ENCODE measurements at places on chromosomes 6 and 20.

GRCh38 chr6:147497472-147497871 is 11.0 kb upstream of the SAMD5 start:
- DNase-seq: no peak

- DNase-seq: no peak
Measured at GRCh38 chr6:47426524-47427302, 50.9 kb upstream of the CD2AP start.

GRCh38 chr6:54135665-54136369 is 24.6 kb downstream of the MLIP start:
- no peak for DNase-seq

- no peak for DNase-seq
Measured at GRCh38 chr6:106764353-106764980, 135.1 kb downstream of the QRSL1 start.

- no peak for DNase-seq
Measured at GRCh38 chr20:20358801-20359200, 9.1 kb upstream of the INSM1 start.

GRCh38 chr6:40472353-40472752 is 114.8 kb downstream of the LRFN2 start:
- no peak for DNase-seq

- DNase-seq: no peak
Measured at GRCh38 chr6:17240803-17241500, 40.2 kb upstream of the RBM24 start.

- peak; percentile 36 for DNase-seq
Measured at GRCh38 chr6:42901538-42901957, 14.3 kb upstream of the PTCRA start.

- DNase-seq: no peak
Measured at GRCh38 chr6:154848580-154848979, 115.4 kb downstream of the SCAF8 start.

- DNase-seq: no peak
Measured at GRCh38 chr6:116941727-116942126, 64.7 kb downstream of the RFX6 start.

- no peak for DNase-seq
Measured at GRCh38 chr6:16840291-16840690, 79.0 kb upstream of the ATXN1 start.

DNA sequence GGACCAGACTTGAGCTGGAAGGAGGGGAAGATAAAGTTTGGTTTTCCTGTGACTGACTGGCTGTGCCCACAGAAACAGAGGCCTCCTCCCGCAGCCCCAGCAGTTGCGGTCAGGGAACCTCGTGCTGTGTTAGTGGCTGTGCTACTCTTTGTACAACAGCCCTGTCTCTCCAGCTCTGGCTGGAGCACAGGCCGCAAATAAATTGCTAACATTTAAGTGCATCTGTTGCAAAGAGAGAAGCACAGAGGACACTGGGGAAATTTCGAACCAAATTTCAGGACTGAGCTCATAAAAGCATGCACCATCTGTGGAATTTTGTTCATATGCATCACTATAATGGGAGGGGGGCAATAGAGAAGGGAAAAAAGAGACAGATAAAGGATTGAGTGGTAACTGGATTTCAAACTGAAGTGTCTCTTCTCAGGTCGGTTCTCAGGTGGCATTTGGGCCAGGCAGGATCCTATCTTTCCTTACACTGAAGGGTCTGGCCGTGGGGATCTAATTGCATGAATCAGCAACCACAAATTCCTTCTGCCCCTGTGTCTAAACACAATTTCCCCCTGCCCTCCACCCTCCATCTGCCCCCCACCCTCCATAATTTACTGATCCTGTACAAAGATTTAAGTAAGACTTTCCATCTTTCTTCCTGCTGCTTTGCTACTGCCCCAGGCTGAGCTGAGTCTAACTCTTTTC is 88.9 kb upstream of the ATXN1 start:
- no peak for DNase-seq

- DNase-seq: no peak
Measured at GRCh38 chr6:15342114-15342513, 96.2 kb downstream of the JARID2 start.

GRCh38 chr6:155328539-155329459 is 14.5 kb upstream of the TFB1M start:
- no peak for DNase-seq

DNA sequence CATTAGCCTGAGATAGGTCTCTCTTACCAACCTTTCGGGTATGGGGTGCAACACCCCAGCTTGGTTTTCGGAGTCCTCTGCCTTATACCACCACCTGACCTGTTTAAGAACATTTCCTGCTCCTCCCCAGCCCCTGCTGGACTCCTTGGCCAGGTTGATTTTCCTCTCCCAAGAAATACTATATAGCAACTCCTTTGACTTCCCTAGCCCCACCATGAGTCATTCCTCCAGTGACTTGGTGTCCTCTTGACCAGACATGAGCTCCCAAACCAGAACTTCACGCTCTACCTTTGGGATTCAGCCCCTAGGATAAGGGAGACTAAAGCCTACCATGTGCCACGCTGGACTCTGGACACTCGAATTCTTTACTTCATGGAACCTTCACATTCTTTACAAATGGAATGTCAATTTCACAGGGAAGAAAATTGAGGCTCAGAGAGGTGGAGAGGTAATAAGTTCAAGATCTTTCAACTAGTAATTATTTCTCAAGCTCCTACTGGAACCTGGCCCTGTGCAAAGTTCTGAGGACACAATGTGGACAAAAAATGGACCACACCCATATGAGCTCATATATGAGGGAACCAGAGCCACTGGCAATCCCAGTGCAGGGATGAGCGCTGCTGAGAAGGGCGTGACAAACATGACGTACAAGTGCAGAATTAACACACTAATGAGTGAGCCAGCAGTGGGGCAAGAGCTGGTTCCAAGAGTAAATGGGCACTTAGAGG is 48.2 kb downstream of the SIRPA start:
- no peak for DNase-seq

GRCh38 chr6:11772109-11772825 is 6.3 kb downstream of the ADTRP start:
- DNase-seq: no peak

GRCh38 chr6:72619883-72620696 is 1.8 kb upstream of the KCNQ5 start:
- peak; percentile 40 for DNase-seq

DNA sequence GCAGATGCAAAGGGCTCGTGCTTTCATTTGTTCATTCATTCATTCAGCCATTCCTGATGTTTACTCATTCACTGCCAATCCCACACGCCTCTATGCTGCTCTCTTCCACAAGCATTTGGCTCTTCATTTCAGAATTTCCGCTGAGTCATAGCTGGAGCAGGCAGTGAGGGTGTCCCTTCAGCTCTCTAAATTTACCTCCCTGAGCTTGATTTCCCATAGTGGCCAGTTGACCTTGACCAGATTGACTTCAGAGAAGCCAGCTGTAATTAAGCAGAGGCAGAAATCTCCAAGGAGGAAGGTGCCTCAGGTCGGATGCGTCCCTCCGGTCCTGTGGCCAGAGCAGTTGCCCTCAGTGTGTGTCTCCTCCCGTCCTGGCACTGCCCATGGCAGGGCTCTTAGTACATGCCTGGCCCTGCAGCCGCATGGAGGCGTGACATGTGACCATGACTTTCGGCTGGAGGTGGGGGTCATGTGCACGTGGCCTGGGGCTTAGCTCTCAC is 267.2 kb upstream of the ECI2 start:
- no peak for DNase-seq

- DNase-seq: no peak
Measured at GRCh38 chr6:32627831-32628230, 9.4 kb upstream of the HLA-DQA1 start.

DNA sequence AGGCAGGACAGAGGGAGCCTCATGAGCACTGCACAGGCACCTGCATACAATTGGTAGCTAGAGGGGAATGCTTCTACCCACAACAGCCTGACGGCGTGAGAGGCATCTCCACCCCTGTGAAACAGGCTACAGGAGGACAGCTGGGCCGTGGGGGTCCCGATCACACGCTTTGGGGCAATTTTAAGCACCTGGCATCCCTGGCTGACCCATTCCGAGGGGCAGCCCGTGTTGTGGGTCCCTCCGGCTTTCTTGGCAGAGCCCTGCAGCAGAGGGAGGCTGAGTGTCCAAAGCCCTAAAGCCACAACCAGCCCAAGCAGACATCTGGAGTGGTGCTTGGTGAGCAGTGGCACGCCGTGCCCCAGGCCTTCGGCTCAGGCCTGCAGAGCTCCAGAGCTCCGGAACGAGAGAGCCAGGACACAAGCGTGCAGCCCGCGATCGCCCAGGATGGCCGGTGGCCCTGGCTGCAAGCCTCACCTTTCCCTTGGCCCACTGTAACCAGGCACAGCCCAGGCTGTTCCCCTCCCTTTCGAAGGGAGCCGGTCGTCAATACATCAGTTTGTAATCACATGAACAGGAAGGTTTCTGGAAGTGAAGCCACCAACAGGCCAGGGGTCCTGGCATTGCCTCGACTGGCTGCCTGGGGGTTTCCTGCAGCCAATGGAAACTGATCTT is 81.4 kb downstream of the DLL1 start:
- DNase-seq: no peak

GRCh38 chr20:41047975-41048305 is 19.3 kb downstream of the TOP1 start:
- no peak for DNase-seq

DNA sequence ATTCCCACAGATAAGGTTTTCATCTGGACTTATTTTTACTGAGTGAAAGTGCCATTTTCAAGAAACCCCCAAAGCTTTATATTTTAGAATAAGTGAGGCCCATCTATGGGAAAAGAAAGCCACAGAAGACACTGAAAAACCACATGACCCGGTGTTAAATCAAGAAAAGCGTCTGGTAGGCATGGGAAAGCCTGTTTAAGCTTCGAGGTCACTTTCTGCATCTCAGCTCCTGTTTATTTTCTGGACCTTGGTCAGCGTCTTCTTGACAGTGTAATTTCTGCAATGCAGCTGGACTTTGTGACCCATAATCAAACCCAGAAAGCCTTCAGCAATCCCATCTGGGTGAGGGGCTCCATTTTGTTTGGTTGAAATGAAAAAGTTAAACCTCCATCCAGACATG is 59.6 kb upstream of the NEDD9 start:
- DNase-seq: no peak

DNA sequence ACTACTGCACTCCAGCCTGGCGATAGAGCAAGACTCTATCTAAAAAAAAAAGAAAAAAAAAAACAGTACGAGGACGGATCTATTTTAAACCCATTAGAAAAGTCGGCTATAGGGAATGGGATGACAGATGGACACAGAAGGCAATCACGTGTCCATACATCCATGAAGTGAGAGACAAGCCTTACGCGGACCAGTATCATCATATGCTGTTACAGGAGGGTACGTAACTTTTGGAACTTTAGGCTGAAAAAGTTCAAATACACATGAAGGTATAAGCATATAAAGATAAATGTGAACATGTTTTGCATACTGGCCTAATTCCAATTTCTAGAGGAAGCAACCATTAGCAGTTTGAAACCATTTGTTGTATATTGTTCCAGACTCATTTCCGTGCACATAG is 109.8 kb upstream of the EXOC2 start:
- no peak for DNase-seq

Data from stimulated activated CD8-positive, alpha-beta memory T cell treated with anti-CD3 and anti-CD28 coated beads, Interleukin-4, amount 100 ng/mL, for 1 hour (primary cell).